ENCODE measurements at places on chromosomes 16 and 17. TPM values are rescaled to one million over a fixed set of nuclear protein-coding genes. Genes with fewer than 3 reads are reported as not detected.

Gene PRDM7
- not detected for total RNA-seq

Gene PRSS21
- total RNA-seq = not detected

Gene SLC12A3
- total RNA-seq = not detected

Gene MTHFSD
- total RNA-seq = 7.8 TPM

Gene MRPS23
- total RNA-seq = 41.7 TPM

Gene FMNL1
- 0.56 TPM for total RNA-seq

Gene ADCY9
- 5.4 TPM for total RNA-seq

Gene CDIPT
- total RNA-seq = 48.3 TPM

Gene HOXB1
- total RNA-seq = not detected

Gene HAS3
- 0.28 TPM for total RNA-seq

Gene SLC47A2
- not detected for total RNA-seq

Gene MPO
- not detected for total RNA-seq

Gene ORC6
- 13.1 TPM for total RNA-seq

Gene SEPTIN1
- not detected for total RNA-seq
